ENCODE measurements at places on chromosomes 7 and 10.

- no peak for DNase-seq
Observed at GRCh38 chr10:50437248-50437647, 185.9 kb upstream of the ASAH2 start.

GRCh38 chr7:39464350-39465054, 101.7 kb upstream of the YAE1 start:
- DNase-seq = no peak

- DNase-seq = no peak
Observed at GRCh38 chr7:37705976-37706375, 22.4 kb downstream of the GPR141 start.

GRCh38 chr10:101050208-101051069, 11.3 kb upstream of the KAZALD1 start:
- peak; percentile 78 for DNase-seq

DNA sequence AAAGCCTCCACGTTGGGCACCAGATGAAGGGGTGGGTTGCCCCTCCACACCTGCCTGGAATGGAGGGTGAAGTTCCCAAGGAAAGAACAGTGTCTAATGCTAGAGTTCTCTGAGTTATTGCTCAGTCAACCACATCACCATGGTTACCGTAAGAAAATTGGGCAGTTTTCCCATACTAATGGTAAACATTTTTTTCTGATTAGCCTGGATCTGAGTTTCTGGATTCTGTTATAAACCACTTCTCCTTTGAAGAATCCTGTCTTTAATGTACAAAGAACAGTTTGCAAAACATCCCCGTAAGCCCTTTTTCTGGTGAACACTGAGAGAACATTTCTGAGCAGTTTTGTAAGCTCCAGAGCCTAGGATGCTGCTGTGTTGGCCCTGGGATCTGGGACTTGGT, 45.5 kb downstream of the ABCC2 start:
- DNase-seq = no peak

DNA sequence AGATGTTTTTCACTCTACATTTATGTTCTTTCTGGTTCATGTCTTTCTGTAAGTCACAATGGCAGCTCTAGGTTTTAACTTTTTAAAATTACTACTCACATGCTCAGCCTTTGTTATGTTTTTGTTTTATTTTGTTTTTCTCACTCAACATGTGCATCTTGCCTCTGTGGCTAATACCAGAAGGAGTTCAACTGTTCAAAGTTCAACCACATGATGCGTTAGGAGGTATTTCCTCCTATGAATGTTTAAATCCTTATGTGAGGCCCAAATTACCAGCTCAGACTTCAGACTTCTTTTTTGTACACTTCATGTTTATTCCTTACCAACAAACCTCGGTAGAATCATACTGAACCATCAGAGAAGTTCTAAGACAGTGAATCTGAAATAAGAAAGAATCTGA, 151.6 kb downstream of the MALRD1 start:
- DNase-seq = no peak

GRCh38 chr7:6480323-6480660, 32.5 kb upstream of the DAGLB start:
- DNase-seq = no peak

GRCh38 chr10:30752481-30752881, 122.9 kb upstream of the LYZL2 start:
- peak; percentile 87 for DNase-seq

DNA sequence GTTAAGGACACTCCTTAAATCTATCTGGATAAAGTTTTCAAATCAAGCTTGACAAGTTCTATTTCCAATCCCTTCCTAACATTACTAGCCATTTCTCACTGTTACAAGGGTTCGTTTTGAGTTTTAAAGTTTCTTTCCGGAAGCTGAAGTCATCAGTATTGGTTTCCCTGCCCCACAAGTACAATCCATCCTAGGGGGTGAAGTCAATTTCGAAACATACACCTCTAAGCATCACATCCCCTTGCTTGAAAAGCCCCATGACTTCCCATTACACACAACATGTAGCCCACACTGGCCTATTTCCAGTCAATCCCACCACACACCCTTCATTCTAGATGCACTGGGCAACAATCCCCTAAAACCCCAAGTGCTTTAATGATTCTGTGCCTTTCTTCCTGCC, 13.0 kb downstream of the DPY19L1 start:
- no peak for DNase-seq

DNA sequence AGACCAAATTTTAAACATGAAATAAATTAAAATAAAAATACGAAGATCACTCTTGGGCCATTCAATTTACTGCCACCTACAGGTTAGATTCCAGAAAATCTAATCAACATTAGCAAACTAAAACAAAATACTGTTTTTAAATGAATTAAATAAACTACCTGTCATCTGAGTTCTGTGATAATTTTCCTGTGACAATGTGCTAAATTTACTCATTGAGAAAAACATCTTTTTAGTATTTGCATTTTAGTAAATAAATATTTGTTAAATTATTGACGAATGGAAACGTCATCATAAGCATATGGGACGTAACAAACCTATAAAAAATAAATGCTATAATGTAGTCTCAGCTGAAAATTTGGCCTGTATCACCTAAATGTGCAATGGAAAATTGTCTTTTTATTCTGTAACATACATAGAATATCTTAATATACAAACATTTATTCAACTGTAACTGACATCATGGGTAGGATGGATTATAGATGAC, 72.1 kb downstream of the ITGB8 start:
- DNase-seq = no peak

DNA sequence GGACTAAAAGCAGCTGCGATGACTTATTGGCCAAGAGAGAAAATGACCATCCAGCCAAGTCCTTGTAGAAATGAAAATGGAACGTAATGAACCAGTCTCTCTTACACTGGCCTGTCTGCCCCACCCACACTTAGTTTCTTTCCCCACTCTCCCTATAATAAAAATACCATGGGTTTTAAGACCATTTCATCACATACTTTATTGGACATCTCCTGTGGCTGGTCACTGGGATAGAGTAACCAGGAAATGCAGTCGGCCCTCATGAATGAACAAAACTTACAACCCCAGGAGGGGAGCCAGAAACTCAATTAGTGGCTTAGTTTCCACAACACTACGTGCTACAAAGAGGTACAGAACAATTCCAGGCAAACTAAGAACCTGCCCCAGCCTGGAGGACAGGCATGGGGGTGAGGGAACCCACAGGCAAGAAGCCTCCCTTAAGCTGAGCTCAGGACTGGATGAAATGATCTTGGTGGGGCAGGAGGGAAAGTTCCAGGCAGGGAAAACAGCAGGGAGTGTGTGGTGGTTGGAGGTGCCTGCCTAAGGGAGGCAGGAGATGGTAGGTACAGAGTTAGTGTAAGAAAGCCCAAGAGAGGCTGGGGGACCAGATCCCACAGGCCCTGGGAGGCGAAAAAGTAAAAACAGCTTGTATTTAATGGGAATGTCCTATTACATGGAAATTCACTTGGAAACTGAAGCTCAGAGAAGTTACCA, 29.6 kb downstream of the MKI67 start:
- no peak for DNase-seq

- DNase-seq = no peak
Observed at GRCh38 chr10:99913831-99914235, 95.9 kb downstream of the DNMBP start.

DNA sequence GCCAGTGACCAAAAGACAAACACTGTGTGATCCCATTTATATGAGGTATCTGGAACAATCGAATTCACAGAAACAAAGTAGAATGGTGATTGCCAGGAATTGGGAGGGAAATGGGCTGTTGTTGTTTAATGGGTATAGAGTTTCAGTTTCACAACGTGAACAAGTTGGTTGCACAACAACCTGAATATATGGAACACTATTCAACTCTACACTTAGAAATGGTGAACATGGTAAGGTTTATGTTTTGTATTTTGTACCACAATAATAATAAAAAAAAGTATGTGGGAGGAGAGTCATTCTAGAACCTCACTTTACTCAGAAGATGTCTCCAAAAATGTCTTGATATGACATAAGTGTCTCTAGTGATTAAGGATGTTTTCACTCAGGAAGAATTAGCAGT, 85.2 kb upstream of the SGCE start:
- no peak for DNase-seq

- no peak for DNase-seq
Observed at GRCh38 chr7:28479507-28479947, 67.2 kb downstream of the CREB5 start.

DNA sequence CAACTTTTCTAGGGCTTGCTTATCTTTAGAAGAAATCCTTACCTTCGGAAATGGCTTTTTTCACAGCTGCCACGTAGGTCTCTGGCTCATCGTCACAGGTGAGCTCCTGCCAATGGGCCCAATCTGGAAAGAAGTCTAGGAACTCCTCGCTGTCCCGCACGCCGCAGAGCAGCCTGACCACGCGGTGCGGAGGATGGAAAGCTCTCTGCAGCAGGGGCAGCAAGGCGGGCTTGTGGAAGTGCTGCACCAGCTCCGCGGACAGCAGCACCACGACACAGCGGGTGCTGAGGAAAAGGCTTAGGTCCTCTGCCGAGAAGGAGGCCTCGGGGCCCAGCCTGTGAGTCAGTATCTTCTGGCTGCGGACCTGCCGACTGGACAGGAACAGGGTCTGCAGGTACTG, 10.8 kb downstream of the PIK3AP1 start:
- DNase-seq = no peak

- no peak for DNase-seq
Observed at GRCh38 chr7:17672783-17673182, 267.5 kb downstream of the SNX13 start.
